Heart right ventricle (tissue), 16 donors: ENCODE measurements at places on chromosomes 16 and 17.

GRCh38 chr17:39753514-39754160 is 15.9 kb downstream of the GRB7 start:
- DNase-seq, result peak; percentile 75

DNA sequence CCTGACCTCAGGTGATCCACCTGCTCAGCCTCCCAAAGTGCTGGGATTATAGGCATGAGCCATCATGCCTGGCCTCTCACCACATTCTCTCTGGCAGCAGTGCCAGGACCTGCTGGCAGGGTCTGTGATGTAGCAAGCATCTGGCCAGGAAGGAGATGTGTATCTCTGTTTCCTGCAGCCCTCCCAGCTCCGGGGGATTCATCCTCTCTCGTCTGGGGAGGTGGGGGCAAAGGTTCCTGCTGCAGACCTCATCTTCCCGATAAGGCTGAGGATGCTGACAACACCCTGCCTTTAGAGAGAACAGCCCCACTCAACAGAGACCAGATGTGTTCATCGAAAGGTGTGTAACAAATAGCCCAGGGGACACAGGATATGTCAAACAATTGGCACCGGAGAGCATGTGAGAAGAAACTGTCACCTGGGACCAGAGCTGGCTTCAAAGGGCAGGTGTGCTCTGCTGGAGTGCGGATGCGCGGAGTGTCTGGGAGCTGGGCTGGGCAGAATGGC is 54.8 kb upstream of the SEC14L1 start:
- DNase-seq, result no peak

DNA sequence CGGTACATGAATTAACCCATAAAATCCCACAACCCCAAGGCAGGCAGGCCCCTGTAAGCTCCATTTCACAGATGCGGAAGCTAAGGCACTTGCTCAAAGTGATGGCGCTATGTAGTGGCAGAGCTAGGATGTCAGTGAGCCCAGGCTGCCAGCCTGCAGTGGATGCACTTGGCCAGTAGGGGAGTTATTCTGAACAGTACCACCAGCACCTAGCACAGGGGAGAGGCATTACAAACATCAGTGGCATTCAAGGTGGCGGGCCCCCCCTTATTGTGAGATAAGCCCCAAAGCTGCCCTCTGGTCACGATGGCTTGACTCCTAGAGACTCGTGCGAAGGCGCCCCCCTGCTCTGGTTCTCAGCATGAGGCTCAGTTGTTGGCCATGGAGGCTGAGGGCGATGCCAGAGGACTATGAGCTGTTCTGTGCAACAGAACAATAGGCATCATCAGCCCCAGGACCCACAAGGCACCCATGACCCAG is 33.8 kb downstream of the GTF3C1 start:
- peak; percentile 29 for DNase-seq

DNA sequence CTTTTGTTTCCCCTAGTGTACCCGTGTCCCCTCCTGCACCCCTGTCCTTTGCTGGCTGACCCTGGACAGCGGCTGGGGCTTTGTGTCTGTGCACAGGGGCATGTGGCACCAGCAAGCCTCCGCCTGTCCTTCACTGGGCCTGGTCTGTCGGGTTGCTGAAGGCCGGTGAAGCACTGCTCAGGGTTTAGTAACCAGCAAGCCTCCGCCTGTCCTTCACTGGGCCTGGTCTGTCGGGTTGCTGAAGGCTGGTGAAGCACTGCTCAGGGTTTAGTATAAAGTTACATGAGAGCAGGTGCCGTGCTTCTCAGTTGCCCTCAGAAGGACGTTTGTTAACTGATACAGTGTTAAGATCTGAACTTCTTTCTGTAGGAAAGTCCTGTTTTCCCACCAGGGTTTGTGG is 33.8 kb downstream of the DEF8 start:
- no peak for DNase-seq

GRCh38 chr16:87952751-87953150 is 1.5 kb downstream of the BANP start:
- DNase-seq, result no peak

DNA sequence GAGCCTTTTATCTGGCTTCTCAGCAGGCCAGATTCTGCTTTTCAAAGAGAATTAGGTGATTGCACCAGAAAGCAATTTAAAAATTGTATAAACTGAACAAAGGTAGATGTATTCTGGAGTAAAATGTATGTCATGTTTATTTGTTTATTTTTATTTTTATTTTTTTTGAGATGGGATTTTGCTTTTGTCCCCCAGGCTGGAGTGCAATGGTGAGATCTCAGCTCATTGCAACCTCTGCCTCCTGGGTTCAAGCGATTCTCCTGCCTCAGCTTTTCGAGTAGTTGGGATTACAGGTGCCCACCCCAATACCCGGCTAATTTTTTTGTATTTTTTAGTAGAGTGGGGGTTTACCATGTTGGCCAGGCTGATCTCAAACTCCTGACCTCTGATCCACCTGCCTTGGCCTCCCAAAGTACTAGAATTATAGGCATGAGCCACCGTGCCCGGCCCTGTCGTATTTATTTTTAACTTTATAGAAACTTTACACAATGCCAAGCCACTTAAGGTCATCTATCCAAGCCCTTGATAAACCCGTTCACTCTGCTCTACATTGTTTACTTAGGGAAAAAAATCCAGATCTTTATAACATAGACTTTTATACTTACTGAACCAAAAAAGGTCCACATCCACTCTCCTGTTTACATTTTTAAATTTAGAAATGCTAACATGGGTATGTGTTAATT is 22.7 kb upstream of the GOT2 start:
- no peak for DNase-seq

GRCh38 chr17:1060991-1061390 is 64.1 kb downstream of the TIMM22 start:
- no peak for DNase-seq

- DNase-seq, result no peak
These were observed 10.9 kb upstream of the ITGA2B start for GRCh38 chr17:44400226-44400847.

DNA sequence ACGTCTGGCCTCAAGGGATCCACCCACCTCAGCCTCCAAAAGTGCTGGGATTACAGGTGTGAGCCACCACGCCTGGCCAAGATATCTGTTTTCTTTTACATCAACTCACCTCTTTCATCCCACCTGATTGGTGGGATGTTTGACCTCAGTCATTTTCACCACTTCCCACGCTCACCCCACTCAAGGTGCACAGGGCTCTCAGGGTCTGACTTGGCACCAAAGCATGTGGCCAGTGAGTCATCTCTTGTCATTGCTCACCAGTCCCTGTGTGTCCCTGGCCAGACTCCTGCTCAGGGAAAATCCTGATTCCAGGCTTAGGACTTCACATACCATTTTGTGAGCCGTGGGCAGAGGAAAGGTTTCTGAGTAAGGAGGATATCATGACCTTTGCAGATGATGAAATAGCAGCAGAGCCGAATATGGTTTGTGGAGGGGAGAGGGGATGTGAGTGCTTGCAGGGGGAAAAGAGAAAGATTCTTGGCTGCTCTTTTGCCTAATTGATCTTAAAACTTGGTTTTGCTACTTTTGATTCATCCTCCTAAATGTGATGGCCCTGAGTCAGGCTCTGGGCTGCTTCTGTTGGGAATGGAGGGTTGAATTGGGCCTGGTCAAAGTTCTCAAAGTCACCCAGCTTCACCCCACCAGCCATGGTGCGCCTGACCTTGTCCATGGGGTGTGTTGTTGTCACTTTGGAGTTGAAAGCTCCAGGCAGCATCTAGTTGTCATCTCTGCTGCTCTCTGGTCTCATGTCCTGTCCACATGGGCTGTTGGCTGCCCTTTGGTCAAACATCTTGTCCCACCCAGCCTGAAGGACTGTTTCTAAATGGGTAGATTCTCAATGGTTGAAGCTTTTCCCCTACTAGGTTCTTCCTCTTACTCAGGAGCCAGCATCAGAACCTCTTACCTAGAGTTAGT is 6.0 kb upstream of the KCNH6 start:
- no peak for DNase-seq

DNA sequence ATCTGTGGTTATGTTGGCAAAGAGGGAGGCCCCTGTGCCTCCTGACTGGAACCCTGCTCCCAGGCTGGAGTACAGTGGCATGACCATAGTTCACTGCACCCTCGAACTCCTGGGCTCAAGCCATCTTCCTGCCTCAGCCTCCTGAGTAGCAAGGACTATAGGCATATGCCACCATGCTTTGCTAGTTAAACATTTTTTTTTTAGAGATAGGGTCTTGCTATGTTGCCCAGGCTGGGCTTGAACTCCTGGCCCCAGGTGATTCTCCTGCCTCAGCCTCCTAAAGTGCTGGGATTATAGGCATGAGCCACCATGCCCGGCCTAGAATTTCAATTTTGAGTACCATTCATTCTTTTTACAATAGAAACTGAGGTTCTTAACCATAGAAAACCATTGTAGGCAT is 21.2 kb upstream of the ITGB3 start:
- no peak for DNase-seq

DNA sequence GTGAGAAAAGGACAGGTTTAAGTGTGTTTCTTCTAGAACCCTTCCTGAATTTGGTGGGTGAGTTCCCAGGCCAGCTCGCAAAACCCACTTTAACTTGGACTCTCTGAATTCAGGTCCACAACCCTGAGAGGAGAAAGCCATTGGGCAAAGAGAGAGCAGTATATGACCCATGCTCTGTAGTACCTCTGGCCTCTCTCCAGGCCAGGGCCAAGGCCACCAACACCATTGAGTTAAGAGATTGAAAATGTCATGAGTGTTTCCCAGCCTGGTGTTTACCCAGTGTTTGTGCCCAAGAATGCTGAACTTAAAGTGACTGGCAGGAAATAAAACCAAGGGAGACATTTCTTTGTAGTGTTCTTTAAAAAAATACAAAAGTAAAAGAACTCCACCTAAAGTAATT is 410.4 kb upstream of the CDH5 start:
- DNase-seq, result no peak

DNA sequence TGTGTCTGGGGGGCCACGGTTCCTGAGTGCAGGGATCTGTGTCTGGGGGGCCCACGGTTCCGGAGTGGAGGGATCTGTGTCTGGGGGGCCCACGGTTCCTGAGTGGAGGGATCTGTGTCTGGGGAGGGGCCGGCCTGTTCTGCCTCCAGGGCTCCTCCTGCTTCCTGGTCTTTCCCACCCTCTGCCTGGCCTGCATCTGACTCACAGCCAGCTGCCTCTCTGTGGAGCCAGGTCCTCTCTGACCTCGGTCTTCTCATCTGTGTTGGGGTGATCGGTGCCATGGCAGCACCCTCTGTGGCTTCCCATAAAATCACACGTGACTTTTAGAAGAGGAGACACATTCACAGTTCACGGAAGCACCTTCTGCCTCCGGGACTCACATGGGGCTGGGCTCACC is 50.3 kb downstream of the ZFPM1 start:
- no peak for DNase-seq

GRCh38 chr16:65176603-65177002 is 54.7 kb upstream of the CDH11 start:
- peak; percentile 38 for DNase-seq

DNA sequence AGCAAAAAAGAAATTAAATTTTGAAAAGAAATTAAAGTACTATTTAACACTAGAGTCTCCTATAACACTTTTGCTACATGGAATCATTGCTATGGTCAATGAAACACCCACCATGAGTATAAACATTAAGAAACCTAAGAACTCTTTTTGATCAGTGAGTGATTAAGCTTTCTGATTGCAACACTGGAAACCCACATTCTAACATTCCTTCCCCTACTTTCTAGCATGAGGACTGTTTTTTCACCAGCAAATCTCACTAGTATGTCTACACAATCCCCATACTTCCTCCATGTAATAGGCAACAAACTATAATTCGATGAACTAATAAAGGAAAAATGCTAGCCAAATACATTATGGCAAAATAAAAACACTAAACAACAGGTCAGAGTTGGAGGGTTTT is 54.7 kb downstream of the SKAP1 start:
- DNase-seq, result no peak

DNA sequence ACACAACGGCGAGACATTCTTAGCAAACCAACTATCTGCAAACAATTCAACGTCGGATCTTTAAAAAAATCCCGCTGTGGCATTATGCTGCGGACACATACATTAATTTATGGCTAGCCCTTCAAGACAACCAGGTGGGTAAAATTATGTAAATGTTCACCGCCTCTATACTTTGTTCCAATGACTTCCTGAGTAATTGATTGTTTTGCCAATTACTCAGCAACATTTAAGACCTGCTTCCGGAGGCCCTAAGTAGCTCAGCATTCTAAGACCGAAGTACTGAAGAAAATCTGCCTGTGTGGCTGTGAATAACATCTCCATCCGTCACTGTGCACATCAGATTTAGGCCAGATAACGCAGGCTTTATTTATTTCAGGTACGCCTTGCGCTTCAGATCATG is 23.3 kb downstream of the QPRT start:
- DNase-seq, result no peak

DNA sequence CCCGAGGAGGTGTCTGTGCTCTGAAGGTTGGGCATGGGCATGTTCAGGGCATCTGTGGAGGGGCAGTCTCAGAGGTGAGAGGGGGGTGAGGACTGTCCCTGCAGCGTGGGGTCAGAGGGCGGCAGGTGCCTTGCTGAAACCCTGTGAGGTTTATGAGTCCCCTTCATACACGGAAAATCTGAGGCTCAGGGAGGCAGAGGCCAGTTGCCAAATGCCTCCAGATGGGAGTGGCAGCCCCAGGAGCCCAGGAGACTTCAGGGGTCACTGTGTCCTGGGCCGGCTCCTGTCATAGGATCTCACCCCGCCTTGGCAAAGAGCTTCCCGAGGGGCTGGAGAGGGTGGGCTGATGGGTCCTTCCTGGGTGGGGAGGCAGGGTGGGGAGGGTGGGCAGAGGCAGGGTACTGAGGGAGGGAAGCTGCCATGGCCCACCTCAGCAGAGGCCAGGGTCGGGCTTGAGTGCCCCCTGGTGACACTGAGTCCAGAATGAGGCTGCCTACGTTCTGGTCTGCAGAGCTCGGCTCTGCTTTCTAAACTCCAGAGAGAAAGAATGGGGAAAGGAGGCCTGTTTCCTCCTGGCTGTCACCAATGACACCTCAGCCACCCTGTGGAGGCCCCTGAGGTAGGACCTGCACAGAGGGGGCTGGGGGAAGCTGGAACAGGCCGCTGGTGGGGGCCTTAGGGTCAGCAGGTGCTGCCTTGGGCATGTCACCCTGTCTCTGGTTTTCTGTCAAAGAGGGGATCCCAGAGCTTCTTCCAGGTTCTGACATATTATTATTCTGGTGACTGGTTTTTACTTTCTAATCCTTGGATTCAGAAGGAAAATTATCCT is 1.1 kb downstream of the LGALS9 start:
- no peak for DNase-seq

GRCh38 chr16:4077174-4077649 is 39.0 kb downstream of the ADCY9 start:
- DNase-seq, result no peak

GRCh38 chr17:70040336-70040735 is 34.7 kb upstream of the KCNJ16 start:
- DNase-seq, result no peak

GRCh38 chr16:18800293-18800692 is 1.1 kb downstream of the ARL6IP1 start:
- no peak for DNase-seq
